ENCODE measurements at places on chromosomes 7 and 10. TPM values are rescaled to one million over a fixed set of nuclear protein-coding genes. Genes with fewer than 3 reads are reported as not detected.

C10orf143 gene
- polyA plus RNA-seq = 7.1 TPM

TAS2R41 gene
- not detected for polyA plus RNA-seq

DNA sequence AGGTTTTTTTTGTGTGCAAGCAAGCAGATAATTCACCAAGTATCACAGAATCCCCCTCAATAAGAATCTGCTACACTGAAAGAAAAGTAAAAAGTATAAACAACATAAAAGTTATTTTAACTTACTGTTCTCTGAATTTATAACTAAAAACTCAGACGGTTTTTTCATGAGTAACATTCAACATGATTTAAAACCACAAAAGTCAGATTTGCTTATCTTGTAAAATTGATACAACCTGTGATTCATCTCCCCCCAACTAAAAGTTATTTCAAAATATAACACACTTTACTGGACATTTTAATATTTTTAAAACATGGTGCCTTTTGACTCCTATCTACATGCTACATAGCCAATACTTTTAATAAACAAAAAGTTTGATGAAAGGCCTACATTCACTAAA, 32.8 kb downstream of the TSPAN12 start:
- DNase-seq = no peak

DNA sequence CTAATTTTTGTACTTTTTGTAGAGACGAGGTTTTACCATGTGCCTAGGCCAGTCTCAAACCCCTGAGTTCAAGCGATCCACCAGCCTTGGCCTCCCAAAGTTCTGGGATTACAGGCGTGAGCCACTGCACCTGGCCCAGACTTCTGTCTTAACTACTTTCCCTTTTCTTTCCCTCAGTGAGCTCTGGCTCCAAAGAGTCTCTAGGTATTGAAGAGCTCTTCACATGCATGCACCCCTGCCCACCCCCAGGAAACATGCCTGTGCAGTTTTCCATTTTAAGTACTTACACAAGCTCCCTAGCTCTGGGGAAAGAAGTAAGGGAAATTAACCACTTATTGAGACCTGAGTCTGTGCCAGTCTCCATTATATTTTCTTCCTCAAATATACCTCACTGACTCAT, 2.0 kb downstream of the MYOZ1 start:
- DNase-seq = no peak

- DNase-seq = no peak
Measured at GRCh38 chr10:27527666-27528295, 23.7 kb downstream of the RAB18 start.

- no peak for DNase-seq
Measured at GRCh38 chr7:27177795-27178320, 3.7 kb upstream of the HOXA10 start.

DNA sequence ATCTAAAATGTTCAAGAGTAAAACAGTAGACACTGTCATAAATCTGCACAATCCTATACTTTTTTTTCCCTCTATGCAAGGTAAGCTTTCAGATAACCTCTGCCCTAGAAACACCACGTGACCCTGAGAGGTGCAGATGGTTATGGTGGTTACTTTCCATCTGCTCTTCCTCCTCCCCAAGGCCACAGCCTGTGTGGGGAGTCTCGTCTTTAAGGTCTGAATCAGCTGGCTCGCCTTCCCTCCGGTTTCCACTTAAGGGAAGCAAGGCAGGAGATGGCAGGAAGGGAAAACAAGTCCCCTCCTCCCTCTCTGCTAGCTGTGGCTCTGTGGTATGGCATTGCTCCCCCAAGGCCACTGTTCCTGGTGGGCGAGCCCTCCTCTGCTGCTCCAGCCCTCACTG, 181.8 kb downstream of the GLI3 start:
- DNase-seq = no peak
